NCI-H460 (cell line): ENCODE measurements at places on chromosomes 11 and 22. TPM values are rescaled to one million over a fixed set of nuclear protein-coding genes. Genes with fewer than 3 reads are reported as not detected.

Gene TMPRSS6
- total RNA-seq: not detected in 2 replicates

Gene FGF3
- not detected in 2 replicates for total RNA-seq

Gene UBQLN3
- not detected in 2 replicates for total RNA-seq

Gene LTO1
- total RNA-seq: 12.9 and 14.1 TPM in 2 replicates

Gene GRK3
- total RNA-seq: 2.8 and 3.7 TPM in 2 replicates

Gene H19
- 0.40 and 1.5 TPM in 2 replicates for total RNA-seq

Gene MS4A3
- not detected in 2 replicates for total RNA-seq

Gene IGSF22
- total RNA-seq: not detected in 2 replicates

Gene PHOX2A
- total RNA-seq: not detected in 2 replicates

Gene OR51B5
- 0.35 TPM in 1 of 2 replicates, not detected in the other for total RNA-seq

Gene SERPIND1
- total RNA-seq: 11.2 and 11.3 TPM in 2 replicates
